ENCODE measurements at places on chromosomes 3 and 15.

DNA sequence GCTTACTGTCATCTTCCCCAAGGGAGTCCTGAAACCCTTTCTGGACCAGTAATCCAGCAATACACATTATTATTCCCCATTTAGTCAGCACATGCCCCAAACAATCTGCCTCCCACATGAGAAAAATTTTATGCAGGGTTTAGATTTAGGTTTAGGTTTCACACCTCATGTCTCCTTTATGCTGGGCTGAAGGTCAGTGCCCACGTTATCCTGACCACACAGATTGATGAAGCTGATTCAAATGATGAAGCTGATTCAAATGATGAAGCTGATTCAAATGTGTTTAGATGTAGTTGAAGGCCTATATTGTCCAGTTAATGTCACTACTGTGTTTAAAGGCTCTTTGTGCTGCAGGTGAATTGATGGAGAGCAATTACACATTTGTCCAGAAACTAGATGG lies 18.1 kb upstream of the ZBED2 start:
- DNase-seq, result no peak

DNA sequence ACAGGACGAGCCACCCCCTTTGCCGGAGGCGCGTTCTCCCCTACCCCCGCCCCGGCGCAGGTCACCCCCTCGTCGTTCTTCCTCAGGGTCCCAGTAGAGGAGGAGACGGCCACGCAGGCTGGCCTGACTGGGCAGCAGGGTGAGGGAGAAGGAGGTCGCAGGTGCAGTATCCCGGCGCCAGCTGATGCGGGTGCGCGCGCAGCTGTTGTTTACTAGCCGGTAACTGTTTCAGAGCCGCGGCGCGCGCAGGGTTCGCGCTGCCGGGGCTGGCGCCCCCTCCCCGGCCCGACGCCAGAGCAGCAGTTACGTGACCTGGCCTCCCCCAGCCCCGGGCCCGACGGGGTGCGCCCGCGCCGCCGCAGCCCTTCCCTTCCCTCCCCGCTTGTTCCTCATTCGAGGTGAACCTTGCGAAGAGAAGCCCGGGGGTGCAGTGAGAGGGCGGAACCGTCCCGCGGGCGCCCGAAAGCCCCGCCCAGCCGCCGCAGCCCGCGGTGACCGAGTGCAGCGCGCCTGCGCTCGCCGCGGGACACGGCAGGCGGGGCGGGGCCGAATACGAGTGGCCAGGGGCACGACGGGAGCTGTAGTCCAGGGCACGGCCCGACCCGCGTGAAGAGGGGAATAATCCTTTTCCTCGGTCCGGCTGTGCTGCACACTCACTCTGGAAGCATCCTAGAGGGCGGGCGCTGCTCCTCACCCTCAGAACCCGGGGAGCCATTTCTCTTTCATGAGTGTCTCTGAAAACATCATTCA lies at the start of gene SLC12A6:
Gene SLC12A6, minus strand, starts transcription at position 225 of the 750 bp plus-strand sequence. CDS start 1,101 bp downstream, outside the sequence.
- peak; percentile 83 for DNase-seq

DNA sequence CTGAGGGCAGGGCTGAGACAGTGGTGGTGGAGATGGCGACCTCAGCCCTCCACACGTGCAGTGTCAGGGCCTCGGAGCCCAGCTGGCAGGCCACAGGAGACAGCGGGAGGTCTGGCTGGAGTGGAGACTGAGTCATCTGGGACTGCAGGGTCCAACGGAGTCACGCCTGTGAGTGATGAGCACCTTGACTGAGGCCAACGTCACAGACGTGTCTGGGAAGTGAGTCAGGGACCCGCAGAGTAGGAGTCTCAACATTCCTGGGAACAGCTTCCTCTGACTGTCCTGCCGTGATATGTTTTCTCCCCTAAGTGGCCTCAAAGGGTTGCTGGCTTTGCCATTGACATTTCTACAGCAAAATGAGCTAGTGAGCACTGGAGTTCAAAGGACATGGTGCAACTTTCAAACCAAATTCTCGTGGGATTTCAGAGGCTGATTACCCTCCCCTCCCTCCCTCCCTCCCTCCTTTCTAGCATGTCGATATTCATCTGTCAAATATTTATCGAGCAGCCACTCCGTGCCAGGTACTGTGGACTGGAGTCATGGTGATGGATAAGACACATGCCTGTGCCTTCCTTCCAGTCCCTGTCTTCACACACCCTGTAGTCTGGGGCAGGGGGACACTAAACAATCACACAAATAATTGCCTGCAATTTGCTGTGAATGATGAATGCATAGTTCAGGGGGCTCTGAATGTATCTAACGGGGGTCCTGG lies 53.3 kb upstream of the AMOTL2 start:
- DNase-seq, result no peak

GRCh38 chr3:50447290-50447840 lies 56.1 kb downstream of the CACNA2D2 start:
- DNase-seq, result no peak

DNA sequence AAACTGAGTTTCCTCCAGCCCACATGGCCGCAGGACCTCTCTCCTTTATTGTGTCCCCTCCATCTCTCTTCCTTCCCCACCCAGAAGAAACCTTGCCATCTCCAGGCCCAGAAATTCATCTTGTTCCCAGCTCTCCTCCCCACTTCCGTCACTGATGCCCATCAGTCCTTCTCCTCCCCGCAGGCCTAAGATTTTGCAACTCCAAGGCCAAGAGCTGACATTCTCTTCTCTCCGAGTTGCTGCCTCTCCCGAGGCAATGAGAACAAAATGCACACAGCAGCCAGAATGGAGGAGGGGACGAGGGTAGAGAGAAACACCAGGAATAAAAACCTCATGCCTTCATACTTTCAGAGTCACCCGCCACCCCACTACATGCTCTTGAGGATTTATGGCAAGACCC lies 526.5 kb upstream of the PROK2 start:
- DNase-seq, result no peak

- no peak for DNase-seq
These were observed 40.9 kb downstream of the KLHL18 start for GRCh38 chr3:47323431-47324277.

- no peak for DNase-seq
These were observed 9.3 kb downstream of the HHLA2 start for GRCh38 chr3:108305484-108306172.

GRCh38 chr3:185251272-185251671 lies 2.6 kb downstream of the EHHADH start:
- no peak for DNase-seq

GRCh38 chr3:196097373-196098154 lies 15.7 kb upstream of the TFRC start:
- DNase-seq, result no peak

- DNase-seq, result peak; percentile 52
These were observed 72.7 kb upstream of the LRTM1 start for GRCh38 chr3:55000546-55000945.

- DNase-seq, result no peak
These were observed 110.4 kb downstream of the LRRC28 start for GRCh38 chr15:99361545-99362185.

DNA sequence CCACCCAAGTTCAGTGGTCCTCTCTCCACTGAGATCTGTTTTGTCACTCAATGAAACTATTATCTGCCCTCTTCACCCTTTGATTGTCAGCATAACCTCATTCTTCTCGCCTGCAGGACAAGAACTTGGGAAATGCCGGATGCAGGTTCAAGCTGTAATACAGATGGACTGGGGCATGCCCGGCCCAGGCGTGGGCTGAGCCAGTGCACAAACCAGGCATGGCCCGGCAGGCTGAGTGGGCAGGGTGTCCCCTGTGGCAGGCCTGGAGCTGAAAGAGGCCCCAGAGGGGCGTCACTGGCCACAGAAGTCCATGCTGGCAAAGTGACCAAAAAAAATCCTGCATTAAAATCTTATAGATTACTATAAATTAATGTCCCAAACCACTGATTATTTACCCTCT lies 638.9 kb upstream of the EPHA6 start:
- DNase-seq, result no peak

DNA sequence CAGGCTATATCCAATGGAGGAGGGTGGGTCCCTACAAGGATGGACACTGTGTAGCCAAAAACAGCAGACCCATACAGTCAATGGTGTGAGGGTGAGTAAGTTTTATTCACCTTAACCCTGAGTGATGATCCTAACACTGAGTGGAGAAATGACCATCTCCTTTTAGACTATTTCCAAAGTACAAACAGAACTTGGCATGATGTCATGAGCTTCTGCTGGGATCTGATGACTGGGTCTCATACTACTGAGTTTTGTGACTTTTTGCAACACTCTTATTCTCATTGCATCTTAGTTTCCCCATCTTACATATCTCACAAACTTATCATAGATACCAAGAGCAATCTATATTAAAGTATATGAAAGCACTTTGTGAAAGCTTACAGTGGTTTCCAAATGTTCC lies 330.3 kb upstream of the CFAP20DC start:
- DNase-seq, result no peak

GRCh38 chr3:184327171-184327570 lies 10.2 kb upstream of the FAM131A start:
- no peak for DNase-seq

DNA sequence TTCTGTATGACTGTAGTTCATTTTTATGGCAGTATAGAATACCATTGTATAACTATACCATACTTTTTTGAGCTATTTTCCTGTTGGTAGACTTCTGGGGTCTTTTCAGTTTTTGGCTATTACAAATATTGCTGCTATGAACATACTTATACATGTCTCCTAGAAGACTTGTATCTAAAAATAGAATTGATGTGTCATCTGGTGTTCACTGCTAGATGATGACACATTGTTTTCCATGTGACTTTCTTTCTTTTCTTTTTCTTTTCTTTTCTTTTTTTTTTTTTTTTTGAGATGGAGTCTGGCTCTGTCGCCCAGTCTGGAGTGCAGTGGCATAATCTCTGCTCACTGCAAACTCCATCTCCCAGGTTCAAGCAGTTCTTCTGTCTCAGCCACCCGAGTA lies 69.8 kb downstream of the SH3GL3 start:
- DNase-seq, result no peak

DNA sequence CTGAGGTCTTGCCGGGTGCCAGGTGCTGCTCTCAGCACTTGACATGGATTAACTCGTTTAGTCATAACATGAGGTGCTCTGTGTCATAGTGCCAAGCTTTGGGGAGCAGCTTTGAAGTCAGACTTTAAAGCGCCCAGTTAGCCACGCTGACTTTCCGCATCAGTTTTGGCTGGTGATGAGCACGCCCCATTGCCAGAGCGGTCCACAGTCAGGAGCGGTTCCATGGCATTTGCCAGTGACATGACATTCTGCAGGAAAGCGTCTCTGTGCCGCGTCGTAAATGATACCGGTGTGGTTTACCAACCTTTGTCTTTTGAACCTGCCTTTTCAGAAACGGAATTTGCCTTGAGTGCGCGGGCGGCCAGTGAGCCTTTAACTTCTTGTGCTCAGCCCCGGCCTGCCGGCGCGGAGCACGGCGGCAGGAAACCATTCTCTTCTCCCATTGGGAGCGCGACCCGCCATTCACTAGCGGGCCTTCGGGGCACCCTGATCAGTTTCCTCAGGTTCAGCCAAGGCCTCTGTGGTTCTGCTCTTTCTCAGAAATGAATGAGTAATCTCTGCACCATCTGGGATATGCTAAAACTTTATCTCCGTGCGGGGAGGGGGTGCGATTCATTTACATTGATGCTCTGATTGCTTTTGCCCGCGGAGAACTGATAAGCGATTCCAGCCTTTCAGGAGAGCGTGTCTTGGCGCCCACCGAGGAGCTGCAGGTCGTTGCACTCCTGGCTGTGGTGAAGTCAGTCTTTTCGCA lies 1.7 kb upstream of the SLC2A2 start:
- peak; percentile 80 for DNase-seq

DNA sequence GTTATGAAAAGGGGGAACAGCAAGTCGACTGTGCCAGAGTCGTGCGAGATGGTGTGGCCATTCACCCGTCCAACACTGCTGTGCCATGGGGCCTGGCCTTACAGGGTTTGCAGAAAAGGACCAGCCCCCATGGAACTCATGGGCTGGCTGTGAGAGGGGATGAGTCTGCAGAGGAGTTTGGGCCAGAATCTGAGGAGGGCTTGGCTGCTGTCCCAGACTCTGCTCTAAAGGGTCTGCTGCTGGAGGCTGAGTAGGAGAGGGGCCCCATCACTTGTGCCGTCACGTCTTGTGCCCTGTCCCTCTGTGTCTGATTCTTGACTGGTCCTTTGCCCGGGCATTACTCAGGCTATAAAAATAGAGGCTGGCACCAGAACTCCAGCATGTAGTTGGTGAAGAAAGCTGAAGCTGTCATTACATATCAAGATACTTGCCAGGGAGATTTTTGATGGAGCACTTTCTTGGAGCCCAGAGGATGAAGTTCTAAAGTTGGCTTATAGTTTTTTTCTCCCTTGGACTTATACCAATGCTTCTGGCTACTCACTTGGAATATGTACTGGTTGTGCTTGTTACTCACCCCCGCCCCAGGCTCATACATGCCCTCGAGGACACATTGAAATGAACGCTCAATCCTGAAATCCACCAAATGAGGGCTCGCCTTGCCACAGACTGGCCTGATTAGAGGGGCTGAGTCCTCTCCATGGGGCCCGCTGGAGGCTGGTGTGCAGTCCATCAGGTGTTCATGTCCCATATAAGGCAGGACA lies 10.2 kb downstream of the PXYLP1 start:
- no peak for DNase-seq

GRCh38 chr3:62566022-62566557 lies 192.7 kb upstream of the FEZF2 start:
- no peak for DNase-seq

- DNase-seq, result no peak
These were observed 7.8 kb upstream of the PTX3 start for GRCh38 chr3:157428853-157429252.

GRCh38 chr3:104437131-104437750 lies 929.5 kb upstream of the ALCAM start:
- DNase-seq, result no peak

- peak; percentile 81 for DNase-seq
These were observed 10.0 kb downstream of the EIF2B5 start for GRCh38 chr3:184145111-184145524.
